Activated CD8-positive, alpha-beta T cell treated with anti-CD3 and anti-CD28 coated beads, Interleukin-2, amount 10 ng/mL, durations not matched to agents 7 days and 5 days (primary cell): ENCODE measurements at places on chromosomes 16 and 17. TPM values are rescaled to one million over a fixed set of nuclear protein-coding genes. Genes with fewer than 3 reads are reported as not detected.

DNA sequence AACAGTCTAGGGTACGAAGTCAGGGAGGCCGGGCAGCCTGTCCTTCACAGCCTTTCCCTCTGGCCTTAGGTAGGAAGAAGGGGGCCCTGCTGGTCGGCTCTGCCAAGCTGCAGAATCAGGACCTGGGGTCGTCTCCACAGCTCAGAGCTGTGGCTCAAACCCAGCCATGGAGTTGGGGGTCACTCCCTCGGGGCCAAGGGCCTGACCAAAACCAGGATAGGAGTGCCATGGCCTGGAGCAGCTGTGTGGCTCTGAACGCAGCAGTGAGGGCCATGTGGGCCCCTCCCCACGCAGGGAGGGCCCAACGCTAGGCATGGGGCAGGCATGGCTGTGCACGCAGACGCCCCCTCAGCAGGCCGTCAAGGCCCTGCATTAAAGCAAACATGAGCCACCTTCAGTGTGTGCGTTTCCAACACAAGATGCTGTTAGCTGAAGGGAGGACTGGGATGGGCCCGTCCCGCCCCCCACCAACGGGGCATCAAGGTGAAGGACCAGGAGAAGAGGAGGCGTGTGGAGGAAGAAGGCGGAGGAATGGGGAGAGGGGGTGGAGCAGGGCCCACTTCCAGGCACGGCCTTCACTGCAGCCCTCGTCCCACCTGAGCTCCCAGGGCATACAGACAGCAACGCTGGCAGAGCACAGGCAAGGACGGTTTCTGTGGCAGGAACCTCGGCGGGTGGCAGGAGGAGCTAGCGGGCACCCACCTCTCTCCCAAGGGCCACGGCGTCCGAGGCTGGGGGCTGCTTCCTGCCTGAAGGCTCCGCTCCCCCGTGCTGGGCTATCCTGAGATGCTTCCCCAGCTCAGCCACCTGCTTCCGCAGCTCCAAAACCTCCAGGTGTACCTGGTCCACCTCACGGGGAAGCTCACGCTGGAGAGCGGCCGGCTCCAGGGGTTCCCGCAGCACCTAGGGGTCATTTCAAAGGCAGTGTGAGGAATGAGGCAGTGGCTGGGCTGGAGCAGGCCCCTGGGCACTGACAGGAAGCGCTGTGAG, 55.3 kb downstream of the CCDC57 start:
- no peak for DNase-seq
- no peak overlapping the region for H3K27ac ChIP-seq
- no peak overlapping the region for H3K4me3 ChIP-seq
- H3K36me3 ChIP-seq: peaks cover 12% of the 10 kb centered on the region

DNA sequence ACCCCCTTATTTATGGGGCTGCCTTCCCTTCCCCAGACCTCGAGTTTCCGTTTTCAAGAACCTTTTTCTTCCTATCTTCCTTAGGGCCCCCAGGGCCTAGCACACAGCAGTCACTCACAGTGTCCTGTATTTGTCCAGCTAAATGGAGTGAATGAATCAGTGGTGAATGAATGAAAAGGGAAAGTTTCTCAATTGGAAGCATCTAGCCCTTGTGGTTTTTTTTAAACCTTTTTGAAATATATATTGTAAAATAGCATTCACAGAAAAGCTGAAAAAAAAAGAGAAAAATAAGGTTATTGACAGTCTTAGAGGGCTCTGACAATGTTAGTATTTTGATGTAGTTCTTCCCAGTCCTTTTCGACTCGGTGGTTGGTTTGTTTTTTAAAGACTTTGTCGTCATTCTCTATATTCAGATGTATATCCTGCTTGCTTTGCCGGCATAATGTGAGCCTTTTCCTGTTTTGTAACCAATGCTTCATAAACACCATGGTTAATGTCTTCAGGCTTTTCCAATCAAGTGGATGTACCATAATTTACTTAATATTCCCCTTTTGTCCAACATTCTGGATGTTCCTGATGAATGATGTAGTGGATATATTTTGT, 45.3 kb downstream of the RAI1 start:
- H3K27ac ChIP-seq: no peak overlapping the region
- peaks cover 46% of the 10 kb centered on the region for H3K4me1 ChIP-seq
- H3K36me3 ChIP-seq: peaks cover 12% of the 10 kb centered on the region
- peaks cover 29% of the 10 kb centered on the region for H3K27me3 ChIP-seq

Gene PIPOX
- total RNA-seq: 1.5 TPM

GRCh38 chr17:75570034-75570676, 17.4 kb upstream of the MYO15B start:
- no peak overlapping the region for H3K4me3 ChIP-seq
- no peak overlapping the region for H3K27ac ChIP-seq
- H3K4me1 ChIP-seq: peaks cover 5% of the 10 kb centered on the region
- no peaks in the 10 kb centered on the region for H3K36me3 ChIP-seq
- DNase-seq: no peak

GRCh38 chr16:11309895-11310633, 28.9 kb upstream of the PRM1 start:
- H3K27me3 ChIP-seq: peaks cover 3% of the 10 kb centered on the region
- DNase-seq: no peak
- H3K36me3 ChIP-seq: no peaks in the 10 kb centered on the region
